ENCODE measurements at places on chromosomes 3 and 15.

GRCh38 chr15:33894193-33894592, 74.1 kb upstream of the CHRM5 start:
- DNase-seq: no peak

- no peak for DNase-seq
Observed at GRCh38 chr3:161422171-161422700, 50.9 kb upstream of the SPTSSB start.

DNA sequence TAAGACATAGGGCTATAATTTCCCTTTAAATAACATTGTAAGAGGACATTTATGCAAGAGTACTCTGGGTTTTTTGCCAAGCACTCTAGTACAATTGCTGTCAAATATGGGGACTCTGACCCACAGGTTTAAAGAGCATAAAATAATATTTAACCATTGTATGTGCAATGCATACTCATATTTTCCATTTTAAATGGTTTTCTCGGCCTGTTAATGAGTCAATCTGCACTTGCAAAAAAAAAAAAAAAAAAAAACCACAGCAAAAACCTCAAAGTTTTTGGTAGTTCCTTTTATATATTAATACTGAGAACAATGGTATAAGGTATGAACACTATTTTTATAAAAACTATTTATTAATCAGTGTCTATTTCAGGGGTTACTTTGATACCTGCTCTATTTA, 304.0 kb upstream of the CBLB start:
- no peak for DNase-seq

DNA sequence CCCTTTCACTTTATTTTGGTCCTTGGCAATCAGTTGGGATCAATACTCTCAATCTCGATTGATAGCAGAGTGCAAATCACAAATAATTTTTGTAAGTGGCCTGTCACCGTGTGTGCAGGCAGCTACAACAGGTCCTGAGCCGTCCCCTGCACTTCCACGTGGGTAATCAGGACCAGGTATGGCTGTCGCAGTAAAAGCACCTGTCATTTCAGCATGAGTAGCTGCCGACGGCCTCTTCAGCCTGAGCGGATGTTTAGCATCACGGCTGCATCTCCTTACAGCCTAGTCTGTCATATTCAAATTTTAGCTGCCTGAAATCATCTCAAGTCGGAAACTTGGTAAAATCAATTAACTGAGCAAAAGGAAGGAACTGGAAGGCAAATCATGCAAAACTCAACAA, 53.0 kb upstream of the FOXP1 start:
- DNase-seq: no peak

- no peak for DNase-seq
Observed at GRCh38 chr15:37041042-37041441, 59.3 kb downstream of the MEIS2 start.

GRCh38 chr3:41356775-41357174, 157.5 kb downstream of the CTNNB1 start:
- no peak for DNase-seq

- no peak for DNase-seq
Observed at GRCh38 chr3:190130037-190130436, 9.3 kb upstream of the P3H2 start.

- DNase-seq: peak; percentile 34
Observed at GRCh38 chr3:169846458-169847193, 23.1 kb downstream of the LRRC31 start.

DNA sequence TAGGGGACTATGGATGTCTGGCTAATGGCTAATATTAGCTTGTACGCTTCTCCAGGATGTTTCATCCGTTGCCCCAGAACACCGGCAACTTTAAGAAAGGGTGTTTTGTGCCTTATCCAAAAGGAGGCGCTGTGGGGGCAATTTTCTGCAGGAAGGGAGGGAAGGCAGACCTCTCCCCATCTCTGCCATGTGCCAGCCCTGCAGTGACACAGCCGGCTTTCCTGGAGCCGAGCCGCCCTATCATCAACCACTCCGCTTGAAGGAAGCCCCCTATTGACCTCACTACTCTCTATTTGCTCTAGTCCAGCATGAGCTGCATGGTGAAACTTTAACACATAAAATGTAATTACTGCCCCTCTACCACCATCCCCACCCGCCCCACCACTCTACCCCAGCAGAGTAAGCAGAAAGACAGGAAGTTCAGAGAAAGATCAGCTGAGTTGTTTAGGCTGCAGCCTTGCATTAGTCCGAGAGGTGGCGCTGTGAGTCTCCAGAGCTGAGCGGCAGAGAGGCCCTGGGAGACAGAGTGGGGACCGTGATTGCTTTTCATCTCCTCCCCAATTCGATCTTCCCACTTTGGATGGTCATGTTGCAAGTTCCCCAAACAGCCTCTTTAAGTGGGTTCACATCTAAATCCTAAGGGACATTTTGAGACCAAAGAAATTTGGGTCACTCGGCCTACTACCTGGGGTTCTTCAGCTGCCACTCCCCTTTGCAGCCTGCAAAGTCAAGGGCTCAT, 24.5 kb upstream of the RAD18 start:
- DNase-seq: peak; percentile 88

DNA sequence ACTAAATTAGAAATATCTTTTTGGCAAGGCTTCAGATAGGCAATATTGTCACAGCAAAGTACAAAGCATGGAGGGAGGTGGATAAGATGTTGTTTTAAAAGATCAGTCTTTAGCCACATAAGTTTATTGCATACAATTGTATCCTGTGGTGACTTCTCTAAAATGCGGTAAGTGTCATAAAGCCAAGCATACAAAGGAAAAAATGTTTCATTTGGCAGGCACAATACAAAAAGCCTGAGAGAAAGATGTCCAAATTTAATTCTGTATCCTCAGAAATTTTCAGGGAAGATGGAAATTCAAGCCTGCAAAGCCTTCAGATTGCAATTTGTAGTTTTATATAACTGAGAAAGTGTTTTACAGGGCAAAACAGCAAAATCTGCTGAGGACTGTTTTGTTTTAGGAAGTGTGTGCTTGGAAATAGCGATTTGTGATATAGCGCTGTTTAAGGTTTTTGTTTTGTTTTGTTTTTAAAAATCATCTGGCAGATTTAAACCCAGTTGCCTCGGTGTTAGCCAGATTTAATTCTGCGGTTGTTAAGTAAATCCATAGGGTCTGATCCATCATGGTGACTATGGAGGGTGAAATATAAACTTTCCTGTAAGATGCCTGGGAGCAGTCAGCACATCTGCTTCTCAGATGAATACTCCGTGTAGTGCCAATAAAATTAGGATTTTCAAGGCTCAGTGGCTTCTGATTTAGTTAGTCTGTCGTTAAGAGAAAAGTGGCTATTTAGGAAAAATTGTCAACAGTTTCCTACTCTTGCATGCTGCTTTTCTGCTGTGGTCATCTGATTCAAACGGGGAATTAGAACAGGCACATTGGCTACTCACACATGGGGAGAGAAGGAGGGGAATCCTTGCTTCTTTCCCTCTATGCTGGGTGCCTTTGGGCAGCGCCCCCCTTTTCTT, 8.0 kb downstream of the KAT2B start:
- no peak for DNase-seq

GRCh38 chr3:87227835-87228144, 681 bp downstream of the CHMP2B start:
- no peak for DNase-seq

DNA sequence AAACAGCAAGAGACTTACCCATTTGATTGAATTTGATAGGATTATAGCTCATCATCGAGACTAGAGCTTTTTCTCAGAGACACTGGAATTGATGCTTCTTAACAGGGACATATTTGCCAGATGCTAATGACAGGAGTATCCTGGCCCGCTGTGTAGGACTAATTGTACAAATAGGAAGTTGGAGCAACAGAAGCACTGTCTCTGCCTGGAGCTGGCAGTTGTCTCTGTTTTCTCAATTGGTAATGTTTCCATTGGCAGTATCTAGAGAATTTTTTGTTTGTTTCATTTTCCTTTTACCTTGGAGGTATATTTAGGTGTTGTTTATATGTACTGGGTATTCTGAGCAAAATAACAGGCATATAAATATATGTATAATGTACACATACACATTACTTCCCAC, 8.9 kb upstream of the PCOLCE2 start:
- DNase-seq: no peak

DNA sequence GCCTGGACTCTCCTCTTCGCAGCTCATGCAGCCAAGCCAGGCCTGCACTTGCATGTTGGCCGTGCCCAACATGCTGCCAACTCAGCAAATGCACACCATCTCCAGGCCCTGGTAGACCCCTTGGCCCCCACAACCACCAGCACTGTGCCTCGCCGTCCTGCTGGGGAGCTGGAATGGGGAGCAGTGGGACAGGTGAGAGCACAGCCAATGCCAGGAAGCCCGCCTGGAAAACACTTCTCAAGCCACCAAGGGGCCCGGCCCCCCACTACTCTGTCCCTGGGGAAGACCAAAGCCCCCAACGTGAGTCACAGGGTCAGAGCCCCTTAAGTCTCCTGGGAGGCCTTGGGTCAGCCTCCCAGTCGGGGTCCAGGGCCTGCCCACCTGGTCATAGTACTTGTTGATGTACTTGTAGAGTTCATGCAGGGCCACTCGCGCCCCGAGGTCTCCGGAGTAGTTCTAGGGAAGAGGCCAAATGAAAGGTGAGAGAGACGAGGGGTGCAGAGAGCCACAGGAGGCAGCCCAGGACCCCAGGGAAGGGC, 24.5 kb downstream of the PLXNB1 start:
- DNase-seq: no peak

- no peak for DNase-seq
Observed at GRCh38 chr15:73660455-73660854, 23.7 kb upstream of the CD276 start.

DNA sequence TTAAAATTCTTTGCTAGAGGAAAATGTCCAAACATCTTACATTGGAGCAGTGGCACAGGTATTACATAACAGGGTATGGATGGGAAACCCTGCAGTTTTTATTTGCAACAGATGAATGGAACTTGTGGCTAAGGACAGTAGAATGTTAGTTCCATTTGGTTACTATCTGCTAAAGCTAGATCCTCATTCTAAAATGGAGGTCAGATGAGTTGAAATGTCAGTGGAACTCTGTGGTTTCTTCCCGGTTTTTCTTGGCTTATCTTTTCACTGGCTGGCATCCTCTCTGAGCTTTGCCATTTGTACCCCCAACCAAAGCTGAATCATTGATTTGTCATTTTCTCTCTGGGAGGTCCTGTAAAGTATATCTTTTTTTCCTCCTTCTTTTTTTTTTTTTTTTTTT, 68.9 kb downstream of the ARMC8 start:
- no peak for DNase-seq

- no peak for DNase-seq
Observed at GRCh38 chr3:104629038-104629437, 737.7 kb upstream of the ALCAM start.

DNA sequence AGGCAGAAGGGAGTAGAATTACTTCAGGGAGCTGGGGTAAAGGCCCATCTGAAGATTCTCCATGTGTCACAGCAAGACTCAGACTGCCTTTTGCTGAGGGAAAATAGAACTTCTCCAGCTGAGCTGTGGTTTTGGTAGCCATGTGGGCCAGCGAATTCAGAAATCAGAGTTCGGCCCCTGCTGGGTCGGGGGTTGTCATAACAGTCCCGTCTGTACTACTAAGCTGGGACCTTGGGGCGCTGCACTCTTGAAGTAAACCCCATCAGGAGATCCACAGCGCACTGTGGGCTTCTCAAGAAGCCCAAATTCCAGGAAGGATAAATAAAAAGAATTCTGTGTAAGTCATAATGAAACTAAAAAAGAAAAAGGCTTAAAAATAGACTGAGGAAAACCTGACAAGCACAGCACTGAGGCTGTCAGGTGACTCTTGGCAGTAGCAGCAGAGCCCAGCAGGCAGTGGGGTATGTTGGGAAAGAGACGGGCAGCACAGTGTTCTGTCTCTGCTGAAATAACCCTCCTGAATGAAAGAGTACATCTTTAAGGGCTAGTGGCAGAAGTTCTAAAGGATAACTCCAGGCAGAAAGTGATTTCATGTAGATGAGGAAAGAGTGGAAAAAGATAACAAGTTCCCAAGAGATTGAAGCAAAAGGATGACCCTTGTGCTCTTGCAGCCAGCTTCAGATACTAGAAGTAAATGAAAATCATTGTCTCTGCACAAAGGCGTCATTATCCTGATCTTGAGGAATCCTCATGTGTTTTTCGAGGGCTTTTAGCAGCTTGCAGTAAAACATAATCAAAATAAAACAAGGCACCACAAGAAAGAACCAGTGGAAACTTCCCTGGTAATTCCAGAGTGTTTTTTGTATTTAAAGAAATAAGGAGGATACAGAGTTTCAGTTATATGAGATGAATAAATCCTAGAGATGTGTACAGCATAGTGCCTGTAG, 74.5 kb downstream of the RAB7A start:
- no peak for DNase-seq

DNA sequence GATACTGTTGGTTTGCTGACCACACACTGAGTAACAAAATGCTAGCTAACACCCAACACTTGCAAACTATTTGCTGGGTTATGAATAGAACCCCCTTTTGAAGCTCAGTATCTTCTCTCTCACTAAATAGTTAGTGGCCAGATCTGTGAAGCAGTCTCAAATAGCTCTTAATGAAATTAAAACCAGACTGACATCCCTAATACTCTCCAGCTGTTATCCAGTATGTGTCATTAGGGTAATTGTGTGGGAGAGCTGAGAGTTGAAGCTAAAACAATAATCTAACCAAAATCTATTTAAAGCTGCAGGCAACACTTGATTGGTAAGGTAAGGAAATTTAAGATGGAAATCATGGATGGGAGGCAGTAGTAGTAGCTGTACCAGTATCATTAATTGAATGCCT, 110.4 kb upstream of the RORA start:
- DNase-seq: no peak

DNA sequence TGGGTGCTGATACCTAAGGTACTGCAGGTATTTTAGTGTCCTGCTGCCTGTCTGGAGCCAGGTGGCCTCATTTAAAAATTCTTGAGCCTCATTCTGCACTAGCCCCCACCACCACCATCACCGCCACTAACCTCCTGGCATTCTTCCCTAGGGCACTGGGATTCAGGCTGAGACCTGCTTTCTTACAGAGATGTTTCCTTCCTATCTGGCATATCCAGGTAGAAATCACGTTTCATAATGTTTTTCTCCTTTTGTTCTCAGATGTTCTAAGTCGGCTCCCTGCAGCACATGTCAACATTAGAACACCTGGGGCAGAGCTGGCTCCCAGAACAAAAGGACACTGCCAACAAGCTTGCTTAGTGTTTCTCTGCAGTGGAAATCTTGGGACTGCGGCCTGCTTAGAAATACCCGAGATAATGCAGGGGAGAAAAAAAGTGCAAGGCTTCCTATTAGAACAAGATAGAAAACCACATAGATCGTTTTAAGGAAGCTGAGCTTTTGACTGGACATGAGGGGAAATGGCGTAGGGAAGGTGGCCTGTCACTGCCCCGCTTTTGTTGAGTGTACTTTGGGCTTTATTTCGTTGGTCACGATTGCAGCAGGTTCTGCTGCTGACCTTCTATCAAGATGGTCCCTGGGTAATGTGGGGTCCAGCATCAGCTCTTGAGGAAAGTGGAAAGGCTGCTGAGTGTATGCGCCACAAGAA, 59.6 kb upstream of the PPARG start:
- no peak for DNase-seq

- no peak for DNase-seq
Observed at GRCh38 chr3:65083240-65083639, 395.4 kb upstream of the ADAMTS9 start.
